NCI-H510A (cell line): ENCODE measurements at places on chromosomes 11 and 22.
A peak's percentile ranks its signal among the peaks of the same experiment; 100 is the strongest.

DNA sequence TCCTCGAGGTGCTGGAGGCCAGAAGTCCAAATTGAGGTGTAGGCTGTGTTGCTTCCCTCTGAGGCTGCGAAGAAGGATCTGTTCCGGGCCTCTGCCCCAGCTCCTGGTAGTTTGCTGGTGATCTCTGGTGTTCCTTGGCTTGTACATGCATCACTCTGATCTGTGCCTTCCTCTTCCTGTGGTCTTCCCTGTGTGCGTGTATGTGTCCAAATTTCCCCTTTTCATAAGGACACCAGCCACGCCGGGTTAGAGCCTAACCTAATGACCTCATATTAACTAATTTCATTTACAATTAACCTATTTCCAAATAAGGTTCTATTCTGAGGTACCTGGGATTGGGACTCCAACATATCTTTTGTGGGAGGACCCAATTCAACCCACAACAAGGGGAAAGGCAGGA is 21.5 kb downstream of the RIBC2 start:
- no peak for DNase-seq

DNA sequence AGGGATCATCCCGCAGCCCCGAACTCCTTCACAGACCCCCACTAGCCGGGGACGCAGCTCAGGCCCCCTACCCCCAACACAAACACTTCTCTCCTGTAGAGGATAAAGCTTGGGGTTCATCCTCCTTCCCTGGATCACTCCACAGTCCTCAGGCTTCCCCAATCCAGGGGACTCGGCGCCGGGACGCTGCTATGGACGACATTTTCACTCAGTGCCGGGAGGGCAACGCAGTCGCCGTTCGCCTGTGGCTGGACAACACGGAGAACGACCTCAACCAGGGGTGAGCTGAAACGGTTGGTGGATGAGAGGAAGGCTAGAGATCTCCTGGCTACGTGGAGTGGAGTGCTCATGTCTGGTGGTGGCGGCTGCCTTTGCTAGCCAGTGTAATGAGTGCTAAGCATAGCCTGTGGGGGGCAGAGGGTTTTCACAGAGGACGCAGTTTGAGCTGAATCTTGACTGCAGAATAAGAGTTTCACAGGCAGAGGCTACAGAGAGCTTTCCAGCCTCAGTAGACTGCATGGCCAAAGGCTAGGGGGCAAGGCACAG is 580 bp downstream of the ILK start:
- no peak for DNase-seq

DNA sequence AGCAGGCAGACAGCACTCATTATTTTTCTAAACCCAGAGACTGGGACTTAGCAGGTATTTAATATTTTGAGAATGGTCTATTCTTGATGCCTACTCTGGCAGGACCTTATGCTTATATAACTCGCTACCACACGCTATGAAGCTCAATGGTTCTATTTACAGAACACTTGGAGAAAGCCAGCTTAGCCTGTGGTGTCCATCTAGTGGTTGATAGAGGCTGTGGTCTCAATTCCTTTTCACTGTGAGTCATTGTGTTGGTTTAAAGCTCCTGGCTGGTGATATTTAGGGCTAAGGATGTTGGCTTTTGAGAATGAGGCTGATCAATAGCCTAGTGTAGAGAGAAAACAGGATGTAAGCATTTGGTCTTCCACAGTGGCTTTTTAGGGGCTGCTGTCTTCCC is 206.4 kb downstream of the DBX1 start:
- DNase-seq: peak; percentile 20

DNA sequence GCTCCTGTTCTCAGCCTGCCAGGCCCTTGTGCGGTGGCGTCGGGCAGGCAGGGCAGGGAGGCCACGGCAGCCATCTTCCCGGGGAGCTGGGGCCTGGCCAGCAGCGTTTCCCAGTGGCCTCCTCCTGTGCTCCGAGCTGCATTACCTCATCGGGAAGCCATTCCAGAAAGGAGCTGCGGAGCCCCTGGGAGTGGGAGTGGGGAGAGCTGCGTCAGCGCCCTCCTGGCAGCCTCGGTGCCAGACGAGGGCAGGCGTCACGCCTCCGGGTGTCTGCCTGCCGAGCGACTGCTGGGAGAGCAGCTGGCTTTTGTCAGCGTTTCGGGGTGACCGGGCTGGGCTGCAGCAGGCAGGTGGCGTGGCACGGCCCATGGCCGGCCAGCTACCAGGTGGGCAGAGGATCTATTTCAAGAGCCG is 30.9 kb upstream of the WNT7B start:
- DNase-seq: no peak

DNA sequence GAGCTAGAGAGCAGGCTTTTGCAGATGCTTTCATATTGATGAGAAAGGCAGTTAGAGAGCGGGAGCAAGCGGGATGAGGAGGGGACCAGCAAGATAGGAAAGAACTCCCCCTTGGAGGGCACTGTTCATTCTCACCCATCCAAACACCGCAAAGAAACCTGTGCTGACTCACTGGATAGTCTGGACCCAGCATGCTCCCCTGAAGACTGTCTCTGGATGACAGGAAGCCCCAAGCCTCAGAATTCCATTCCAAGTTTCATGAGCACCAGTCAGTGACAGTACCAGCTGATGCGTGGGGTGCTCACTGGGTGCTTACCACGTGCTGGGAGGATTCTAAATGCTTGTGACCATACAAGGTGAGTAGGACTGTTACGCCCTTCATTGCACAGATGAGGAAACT is 34.2 kb downstream of the MICAL3 start:
- no peak for DNase-seq

- DNase-seq: no peak
Observed at GRCh38 chr11:101082813-101083212, 46.8 kb downstream of the PGR start.

DNA sequence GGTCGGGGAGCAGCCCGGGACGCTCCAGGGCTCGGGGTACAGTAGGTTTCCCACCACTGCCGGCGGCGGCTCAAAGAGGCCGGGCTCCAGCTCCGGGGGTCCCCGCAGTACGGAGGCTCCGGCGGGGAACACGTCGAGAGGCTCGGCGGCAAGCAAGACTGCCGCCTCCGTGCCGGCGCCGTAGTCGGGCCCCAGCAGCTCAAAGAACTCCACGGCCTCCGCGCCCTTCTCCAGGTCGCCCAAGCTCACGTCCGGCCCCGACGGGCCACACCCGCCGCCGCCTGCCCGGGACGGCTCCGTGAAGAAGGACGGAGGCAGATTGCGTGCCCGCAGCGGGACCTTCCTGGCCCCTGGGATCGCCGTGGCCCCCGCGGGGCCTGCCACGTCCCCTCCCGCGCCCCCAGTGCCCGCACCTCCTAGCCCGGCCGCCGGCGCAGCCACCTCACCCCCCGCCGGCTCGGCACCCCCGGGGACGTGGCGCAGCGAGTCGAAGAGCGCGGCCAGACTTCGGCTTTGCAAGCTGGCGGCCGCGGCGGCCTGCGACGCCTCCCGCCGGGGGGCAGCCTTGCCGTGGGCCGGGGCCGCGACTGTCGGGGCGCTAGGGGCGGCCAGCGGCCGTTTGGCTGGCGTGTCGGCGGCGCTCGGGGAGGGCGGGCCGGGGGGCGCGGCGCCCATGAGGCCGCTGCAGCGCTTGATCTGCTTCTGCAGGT is 775 bp downstream of the FAM181B start:
- no peak for DNase-seq

DNA sequence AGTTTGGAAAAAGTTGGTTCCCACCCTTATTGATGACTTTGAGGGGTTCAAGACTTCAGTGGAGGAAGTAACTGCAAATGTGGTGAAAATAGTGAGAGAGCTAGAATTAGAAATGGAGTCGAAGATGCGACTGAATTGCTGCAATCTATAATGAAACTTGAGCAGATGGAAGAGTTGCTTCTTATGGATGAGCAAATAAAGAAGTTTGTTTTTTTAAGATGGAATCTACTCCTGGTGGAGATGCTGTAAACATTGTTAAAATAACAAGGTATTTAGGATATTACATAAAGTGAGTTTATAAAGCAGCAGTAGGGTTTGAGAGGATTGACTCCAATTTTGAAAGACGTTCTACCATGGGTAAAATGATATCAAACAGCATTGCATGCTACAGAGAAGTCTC is 64.2 kb upstream of the GRK2 start:
- DNase-seq: no peak

DNA sequence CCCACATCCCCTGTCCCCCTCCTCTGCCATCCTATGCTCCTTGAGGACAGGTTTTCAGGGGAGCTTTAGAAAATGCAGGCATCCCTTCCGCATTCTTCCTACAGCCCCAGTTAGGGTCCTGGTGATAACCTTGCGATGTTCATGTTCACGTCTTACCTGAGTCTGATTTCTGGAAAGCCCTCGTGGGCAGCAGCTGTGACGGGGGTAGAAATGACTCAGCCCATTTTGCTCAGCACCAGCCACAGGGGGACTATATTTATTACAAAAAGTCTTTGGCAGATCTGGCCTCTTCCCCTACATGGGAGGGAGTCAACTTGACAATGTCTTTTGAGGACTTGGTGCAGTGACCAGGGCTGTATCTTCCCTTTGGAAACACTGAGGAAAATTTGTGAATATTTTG is 12.3 kb downstream of the PKNOX2 start:
- DNase-seq: no peak

DNA sequence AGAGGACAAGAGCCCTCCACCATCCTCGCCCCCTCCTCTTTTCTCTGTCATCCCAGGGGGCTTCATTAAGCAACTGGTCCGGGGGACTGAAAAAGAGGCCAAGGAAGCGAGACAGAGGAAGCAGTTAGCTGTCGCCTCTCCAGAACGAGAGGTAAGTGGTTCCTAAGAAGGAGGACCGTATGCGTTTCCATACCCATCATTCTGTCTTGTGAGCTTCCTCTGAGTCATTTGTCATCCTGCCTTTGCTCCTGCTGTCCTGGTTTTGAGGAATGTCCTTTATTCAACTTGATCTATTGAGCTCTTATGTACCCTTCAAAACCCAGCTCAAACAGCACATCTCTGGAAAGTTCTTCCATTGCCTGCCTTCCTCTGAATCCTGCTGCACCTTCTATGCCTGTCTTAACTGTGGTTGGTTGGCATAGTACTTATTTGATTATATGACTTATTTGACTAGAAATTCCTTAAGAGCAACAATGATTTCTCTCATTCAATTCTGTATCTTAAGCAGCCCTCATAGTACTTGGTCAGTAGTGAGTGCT is 21.3 kb downstream of the MYO18B start:
- no peak for DNase-seq

DNA sequence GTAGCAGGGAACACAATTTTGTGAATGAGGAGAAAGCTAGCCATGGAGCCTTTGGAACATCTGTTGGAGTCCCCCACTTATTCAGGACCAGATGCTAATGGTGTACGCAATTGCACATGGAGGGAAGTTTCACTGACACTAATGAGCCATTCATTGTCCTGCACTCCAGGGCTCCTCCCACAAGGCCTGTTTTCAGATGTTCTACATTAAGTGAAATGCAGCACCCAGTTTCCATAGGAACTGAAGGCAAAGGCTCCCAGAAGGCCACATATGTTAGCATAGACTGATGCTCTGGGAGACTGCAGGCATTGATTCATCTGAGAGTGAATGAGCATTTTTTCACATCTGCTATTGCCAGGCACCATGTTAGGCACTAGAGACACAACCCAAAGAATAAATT is 399.5 kb downstream of the ETS1 start:
- DNase-seq: no peak

- no peak for DNase-seq
Observed at GRCh38 chr11:133945087-133945974, 11.4 kb downstream of the IGSF9B start.

DNA sequence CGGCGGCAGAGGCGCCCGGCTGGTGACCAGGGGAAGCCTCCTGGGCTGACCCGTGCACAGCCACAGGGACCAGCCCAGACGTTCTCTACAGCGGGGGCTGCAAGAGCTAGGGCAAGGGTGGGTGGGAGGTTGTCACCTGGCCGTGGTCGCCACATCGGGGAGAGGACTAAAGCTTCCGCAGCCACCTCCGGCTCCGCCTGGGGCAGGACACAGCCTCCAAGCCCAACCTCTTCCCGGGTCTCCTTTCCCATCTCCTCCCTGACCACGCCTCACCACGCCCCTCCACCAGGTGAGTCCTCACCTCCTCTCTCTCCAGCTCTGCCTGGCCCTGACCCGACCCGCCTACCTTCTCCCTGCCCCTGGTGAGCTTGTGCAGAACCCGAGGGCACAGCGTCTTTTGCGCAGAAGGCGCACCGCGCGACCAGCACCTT is 75.9 kb upstream of the LMO1 start:
- DNase-seq: peak; percentile 58

- DNase-seq: no peak
Observed at GRCh38 chr11:128924510-128925249, 18.0 kb downstream of the TP53AIP1 start.

DNA sequence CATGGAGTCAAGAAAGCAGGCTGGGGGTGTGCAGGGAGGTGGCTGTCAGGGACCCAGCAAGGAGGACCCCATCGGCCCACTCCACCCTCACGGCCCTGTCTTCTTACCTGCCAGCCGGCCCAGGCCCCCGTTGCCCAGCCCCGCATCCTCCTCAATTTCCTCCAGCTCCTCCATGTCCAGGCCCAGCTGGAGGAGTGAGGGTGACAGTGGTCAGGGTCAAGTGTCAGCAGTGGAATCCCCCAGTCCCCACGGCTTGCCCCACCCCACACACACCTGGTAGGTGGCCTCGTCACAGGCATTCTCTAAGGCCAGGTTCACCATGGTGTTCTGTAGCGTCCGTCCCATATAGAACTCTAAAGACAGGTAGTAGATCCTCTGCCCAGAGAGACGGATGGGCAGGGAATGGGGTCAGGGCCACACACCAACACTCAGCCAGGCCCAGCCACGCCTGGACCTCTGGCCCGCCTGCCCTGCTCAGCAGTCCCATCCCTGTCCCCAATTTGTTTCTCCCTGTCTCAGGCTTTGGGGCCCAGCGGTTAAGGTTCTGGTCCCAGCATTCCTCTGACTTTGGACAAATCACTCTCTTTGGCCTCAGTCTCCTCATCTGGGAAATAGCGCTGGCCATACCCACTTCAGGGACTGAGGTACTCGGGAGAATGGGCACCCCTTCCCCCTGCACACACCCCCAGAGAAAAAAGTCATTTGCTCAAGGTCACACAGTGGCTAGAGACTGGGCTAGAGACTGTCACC is 1.3 kb downstream of the PYGM start:
- DNase-seq: no peak

- no peak for DNase-seq
Observed at GRCh38 chr11:126210871-126211235, 597 bp downstream of the RPUSD4 start.

DNA sequence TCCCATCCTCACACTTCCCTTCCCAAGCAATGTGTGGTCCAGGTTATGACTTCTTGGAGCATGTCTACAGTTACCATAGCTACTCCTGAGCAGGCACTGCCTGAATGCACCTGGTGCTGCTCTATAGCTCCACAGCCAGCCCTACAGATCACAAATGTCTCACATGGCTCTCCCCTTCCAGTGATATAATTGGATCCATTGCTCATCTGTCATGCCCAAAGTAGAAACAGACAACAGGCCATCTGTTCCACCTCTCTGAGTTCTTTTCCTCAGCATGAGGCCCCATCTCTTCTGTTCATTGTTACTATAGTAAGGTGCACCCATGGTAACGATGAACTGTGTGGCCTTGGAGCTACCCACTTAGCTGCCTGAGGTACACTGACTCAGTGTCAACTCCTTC is 320.3 kb upstream of the ZC3H12C start:
- peak; percentile 52 for DNase-seq

GRCh38 chr11:34546511-34547209 is 33.1 kb upstream of the ELF5 start:
- DNase-seq: no peak
